ENCODE measurements at places on chromosomes 7 and 10.

DNA sequence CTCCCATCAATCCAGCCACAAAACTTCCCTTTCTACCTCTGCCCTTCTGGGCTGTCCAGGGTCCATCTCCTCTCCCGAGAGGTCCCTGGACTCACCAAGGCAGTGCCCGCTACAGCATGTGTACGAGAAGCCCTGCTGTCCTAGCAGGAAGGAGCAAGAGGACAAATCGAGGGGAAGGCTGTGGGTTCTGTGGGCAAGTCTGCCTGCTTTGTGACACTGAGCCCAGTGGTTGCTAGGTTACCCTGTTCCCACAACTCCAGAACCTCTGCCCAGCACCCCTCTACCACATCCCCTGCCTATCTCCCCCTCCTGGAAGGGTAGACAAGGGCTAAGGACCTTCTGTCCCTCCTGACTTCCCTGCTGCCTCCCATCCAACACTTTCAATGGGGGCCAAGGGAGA is at the start of gene TBATA:
Gene TBATA, minus strand, starts transcription at position 188 of the 400 bp plus-strand sequence. CDS start 1,998 bp downstream, outside the sequence.
- DNase-seq, result no peak

GRCh38 chr10:35452171-35452570 is 115.9 kb downstream of the CCNY start:
- no peak for DNase-seq

- no peak for DNase-seq
Observed at GRCh38 chr10:97388152-97388551, 13.0 kb downstream of the RRP12 start.

GRCh38 chr7:44846816-44847508 is 925 bp downstream of the H2AZ2 start:
- no peak for DNase-seq

DNA sequence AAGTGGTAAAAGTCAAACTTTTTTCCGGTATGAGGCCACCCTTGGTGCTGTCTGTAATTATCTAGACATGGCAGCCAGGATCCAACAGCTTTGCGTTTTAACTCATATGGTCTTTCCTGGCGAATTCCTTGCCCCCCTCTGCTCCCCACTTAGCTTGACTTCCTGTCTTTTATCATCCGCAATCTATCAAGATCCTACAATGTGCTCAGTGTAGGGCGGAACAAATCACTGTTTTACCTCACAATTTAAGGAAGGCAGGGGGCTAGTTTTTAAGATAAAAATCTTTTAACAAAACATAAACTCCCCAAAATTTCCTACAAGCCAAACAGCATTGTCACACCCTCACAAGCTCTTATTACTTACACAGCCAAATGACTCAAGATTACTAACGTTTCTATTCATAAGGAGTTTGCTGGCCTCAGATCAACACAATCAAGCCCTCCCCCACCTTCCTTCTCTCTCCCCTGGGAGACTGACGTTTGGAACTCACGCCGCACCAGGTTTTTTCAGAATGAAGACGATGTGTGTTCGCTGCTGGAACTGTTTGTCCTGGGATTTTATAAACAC is 1.3 kb upstream of the CDK14 start:
- DNase-seq, result peak; percentile 77

DNA sequence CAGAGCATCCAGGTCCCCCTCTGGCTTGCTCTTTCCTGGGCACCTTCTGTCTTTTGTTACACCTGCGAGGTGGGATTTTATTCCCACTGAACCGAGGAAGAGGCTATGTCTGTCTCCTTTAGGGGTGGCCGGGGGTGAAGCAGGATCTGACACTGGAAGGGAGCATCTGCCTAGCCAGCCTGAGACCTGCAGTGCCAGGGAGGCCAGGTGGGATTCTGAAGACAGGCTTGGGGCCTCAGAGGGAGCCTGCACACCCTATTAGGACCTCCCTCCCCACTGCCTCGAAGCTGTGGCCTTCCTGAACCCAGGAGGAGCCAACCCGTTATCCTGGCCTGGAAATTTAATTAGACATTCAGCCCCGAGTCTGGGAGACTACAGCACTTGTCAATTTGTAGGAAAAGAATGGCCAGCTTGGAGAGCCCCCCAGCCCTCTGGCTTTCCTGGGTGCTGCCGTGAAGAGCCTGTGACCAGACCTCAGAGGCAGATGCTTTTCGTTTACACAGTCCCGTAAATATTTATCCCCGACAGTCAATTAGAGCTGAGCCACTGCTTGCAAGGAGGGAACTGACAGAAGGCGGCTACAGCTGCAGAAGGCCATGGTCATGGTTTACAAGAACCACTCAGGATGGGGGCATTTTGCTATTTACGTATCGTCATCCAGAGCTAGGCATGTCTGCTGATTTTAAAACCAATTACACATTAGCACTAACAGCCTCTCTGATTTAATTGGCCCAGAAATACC is 19.7 kb downstream of the CHAT start:
- peak; percentile 23 for DNase-seq

GRCh38 chr10:17805921-17806577 is 3.1 kb upstream of the MRC1 start:
- DNase-seq, result no peak

DNA sequence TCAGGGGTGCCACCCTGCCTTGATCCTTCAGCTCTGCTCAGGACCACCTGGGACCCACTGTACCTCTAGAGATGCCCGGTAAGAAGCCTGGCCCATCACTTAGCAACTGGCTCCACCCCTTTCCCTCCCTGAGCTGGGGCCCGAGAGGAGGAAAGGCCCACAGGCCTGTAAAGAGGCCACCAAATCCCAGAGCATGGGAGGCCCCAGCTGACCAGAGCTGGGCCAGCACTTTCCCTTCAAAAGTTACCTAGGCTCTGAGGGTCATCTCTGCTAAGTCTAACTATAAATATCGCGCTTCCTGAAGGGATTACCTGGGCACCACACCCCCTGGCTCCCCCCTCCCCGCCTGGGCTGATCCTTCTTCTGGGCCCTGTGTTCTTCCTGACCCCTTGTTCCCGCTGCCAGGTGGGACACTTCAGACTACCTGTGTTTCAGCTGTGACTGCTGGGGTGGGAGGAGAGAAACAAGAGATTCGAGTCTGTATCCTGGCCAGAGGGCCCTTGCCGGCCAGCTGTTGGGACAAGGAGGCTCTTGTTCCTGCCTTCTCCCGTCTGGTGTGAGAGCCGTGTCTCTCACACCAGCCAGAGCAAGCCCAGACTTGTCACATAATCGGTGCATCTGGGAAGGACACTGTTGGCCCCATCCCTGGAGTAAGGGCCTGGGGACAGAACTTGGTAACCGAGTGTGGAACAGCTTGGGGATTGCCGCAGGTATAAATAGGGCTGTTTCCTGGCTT is 22.8 kb upstream of the ANKRD2 start:
- no peak for DNase-seq

GRCh38 chr7:99808766-99809165 is 19.0 kb upstream of the CYP3A43 start:
- DNase-seq, result no peak

Measured in RWPE2 (cell line).